ENCODE measurements at places on chromosomes 7 and 10.

DNA sequence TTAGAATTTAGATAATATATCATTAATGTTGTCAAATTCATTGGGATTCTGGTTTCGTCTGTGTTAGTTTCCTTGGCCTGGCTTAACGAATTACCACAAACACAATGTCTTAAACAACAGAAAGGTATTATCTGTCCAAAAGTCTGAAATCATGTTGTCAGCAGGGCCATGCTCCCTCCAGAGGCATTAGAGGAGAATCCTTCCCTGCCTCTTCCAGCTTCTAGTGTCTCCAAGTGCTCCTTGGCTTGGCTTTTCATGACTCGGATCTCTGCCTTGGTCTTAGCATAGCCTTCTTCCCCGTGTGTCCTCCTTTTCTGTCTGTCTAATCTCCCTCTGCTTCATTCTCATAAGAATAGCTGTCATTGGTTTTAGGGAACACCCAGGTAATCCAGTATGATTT is 482.5 kb downstream of the SEMA3D start:
- DNase-seq = no peak

- DNase-seq = no peak
These were observed 119.7 kb downstream of the VWC2 start for GRCh38 chr7:49893131-49893530.

GRCh38 chr7:55432939-55433784 is 68.0 kb downstream of the LANCL2 start:
- DNase-seq = peak; percentile 38

DNA sequence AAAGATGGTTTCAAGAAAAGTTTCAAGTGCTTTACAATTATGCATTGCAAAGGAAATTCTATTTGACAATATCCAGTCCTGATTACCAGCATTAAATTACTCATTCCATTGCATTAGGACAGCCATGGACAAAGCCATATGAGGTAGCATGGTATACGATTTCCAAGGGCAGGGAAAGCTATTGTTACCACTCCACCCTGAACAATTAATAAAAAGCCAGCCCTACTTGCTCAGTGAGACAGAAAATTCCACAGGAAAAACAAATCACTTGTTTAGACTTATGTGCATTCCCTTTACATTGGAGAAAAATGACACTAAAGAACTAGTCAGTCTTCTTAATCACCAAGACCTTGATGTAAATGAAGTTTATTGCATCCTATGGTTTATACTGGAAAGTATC is 5.6 kb downstream of the CD36 start:
- DNase-seq = no peak

GRCh38 chr7:116451957-116452729 is 47.4 kb upstream of the CAV2 start:
- no peak for DNase-seq

DNA sequence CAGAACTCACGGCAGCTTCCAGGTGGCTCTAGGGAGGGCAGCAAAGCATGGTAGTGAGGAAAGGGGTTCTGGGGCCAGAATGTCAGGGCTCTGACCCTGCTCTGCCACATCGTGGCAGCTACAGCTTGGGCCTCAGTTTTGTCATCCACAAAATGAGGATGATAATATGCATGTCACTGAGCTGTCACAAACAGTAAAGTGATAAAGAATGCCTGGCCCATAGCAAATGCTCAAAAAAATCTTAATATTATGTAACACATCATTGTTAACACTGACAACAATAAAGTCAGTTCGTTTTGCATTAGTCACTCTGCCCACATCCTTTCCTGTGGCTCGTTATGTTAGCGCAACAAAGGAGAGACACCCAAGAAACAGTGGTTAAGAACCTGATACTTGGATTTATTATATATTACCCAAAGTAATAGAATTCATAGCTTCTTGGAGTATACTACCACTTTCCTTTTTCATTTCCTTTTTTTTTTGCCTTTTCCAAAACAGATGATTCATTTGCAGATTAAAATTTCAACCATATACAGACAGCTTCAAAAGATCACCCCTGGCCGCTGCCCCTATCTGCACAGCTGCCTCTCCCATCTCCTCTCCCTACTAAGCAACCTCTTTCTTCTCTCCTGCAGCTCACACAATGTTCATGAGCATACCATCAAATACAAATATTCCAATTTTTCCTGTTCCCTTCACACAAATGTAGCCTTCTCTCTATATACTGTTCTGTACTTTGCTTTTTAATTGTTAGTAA is 45.5 kb upstream of the DDC start:
- no peak for DNase-seq

- DNase-seq = peak; percentile 56
These were observed 844 bp downstream of the FBXW4 start for GRCh38 chr10:101693978-101694673.

GRCh38 chr7:99897322-99898022 is 20.6 kb upstream of the OR2AE1 start:
- no peak for DNase-seq

DNA sequence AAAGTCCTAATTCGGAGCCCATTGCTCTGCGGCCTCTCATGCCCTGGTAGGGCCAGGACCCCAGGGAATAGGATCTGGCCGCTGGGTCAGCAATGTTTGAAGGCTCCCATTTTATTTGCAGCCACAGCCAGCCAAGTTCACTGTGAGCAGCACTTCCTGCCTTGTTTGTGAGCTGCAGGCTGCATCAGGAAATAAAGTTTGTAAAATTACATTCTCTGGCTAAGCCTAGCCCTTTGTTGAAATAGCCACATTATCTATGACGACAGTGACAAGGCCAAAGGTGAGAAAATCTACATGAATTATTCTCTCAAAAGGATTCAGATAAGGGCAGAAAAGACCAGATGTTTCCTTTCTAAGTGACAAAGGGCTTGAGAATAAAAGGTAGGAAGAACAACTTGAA is 23.7 kb upstream of the ITGB1 start:
- DNase-seq = no peak

- no peak for DNase-seq
These were observed 24.2 kb upstream of the AQP1 start for GRCh38 chr7:30887464-30887872.

- DNase-seq = no peak
These were observed 387.5 kb downstream of the RPS24 start for GRCh38 chr10:78420946-78421735.

GRCh38 chr10:115706026-115706425 is 567.0 kb downstream of the GFRA1 start:
- DNase-seq = no peak

DNA sequence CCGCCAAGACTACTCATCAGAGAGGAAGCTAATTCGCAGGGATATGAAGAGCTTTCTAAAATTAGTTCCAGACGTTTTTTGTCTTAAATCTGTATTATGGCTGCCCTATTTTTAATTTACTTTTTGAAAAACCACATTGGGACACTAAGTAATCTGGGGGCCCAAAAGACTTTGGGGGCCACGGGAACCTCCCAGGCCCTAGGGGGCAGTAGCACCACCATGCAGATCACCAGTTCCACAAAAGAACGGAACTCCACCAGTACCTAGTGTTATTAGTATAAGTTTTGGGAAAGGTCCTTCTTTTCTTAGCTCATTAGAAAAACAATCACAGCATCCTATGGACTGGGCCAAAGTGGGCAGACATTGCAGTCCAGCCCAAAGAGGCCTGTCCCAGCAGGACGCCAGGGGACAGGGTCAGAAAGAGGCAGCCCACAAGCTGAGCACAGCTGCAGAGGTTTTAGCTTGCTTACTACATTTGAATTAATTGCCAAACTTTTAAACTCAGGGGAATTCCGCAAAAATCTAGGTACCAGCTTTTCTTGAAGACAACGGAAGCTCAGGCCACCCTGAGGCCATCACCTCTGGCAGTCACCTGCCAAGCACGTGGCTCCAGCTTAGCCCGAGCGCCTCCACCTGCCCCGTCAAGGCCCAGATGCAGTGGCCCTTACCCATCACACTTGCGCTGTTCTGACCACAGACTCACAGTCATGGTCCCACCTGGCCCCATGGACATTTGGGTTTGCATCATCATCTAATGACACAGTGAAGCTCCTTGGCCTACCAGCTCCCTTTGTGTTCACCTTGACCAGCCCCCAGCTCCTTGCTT is 74.8 kb downstream of the PARP12 start:
- no peak for DNase-seq

DNA sequence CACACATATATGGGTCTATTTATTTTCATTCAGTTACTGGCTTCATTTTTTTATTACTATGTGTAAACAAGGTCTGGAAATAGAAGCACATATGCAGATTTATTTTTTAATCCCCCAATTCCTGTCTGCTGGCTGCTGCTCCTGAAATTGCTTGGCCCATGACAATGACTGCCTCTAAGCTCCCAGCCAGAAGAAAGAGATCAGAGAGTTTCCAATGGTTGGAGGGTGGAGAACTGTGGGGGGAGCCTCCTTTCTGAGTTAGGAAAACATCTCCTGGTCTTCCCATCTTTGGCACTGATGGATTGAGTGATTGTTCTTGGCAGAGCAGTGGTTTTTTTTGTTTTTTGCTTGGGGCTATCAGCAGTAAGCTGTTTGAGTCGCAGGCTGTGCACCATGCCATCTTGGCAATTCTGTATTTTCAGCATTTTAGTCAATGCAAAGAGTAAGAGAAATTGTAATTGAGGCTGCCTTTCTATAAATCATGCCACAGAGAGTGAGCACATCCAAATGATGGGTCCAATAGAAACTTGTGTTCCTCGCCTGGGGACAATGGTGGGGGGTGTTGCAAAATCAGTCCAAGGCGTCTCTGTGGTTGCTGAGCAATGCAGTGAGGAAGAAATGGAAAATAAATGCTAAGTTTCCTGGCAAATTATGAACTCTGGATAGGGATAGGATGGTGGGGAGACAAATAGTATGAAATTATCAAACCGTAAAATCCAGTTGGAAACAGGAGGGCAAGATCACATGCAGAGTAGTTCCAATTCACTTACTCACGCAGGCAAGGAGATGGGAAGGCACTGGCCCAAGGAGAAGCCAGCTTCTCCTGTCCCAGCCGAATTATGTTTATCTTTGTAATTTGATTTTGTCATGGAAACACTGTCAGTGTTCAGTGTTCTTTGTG is 382.4 kb downstream of the SORCS3 start:
- no peak for DNase-seq

- DNase-seq = no peak
These were observed 177.7 kb upstream of the AHR start for GRCh38 chr7:17120756-17121155.
